ENCODE measurements at places on chromosomes 11 and 22.

DNA sequence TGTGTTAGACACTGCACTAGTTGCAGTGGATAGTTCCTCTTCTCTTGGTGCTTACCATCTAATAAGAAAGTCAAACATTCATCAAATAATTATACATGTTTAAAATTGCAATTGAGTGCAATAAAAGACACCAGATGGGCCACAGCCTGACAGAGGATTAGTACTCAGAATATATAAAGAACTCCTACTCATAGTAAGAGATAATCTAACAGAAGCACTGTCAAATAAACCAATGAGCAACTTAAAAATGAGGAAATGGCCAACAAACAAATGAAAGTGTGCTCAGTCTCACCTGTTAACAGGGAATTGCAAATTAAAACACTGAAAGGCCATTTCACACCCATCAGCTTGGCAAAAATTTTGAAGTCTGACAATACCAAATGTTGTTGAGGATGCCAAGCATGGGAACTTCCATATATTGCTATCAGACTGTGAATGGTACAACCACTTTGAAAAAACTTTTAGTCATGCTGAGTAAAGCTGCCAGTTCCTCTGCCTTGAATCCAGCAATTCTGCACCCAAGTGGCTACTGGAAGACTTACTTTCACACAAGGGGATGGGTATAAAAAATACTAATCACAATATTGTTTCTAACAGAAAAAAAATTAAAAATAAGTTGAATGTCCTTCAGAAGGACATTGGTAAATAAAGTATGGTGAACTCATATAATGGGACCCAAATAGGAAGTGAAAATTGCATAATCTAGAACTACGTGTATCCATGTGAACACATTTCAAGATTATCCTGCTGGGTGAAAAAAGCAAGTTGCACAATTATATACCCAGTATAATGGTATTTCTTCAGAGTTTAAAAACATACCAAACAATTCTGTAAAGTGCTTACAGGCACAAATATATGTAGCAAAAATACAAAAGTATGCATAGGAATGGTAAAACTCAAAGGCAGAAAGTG is 41.4 kb upstream of the CREB3L1 start:
- DNase-seq, result no peak

DNA sequence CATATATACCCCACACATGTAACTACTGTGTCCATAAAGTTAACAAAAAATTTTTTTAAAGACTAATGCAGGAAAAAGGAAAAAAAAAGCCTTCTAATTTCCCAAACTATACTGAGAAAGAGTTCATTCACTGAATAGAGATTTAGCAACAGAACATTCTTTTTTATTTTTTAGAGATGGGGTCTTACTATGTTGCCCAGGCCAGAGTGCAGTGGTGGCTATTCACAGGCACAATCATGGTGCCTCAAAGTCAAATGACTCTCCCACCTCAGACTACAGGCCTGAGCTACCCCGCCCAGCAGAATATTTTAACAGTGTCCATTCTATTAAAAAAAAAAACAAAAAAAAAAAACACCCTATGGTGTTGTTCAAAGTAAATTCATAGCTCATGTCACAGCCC is 25.7 kb downstream of the DGCR2 start:
- no peak for DNase-seq

GRCh38 chr11:61297746-61298145 is 2.6 kb upstream of the VWCE start:
- DNase-seq, result no peak

DNA sequence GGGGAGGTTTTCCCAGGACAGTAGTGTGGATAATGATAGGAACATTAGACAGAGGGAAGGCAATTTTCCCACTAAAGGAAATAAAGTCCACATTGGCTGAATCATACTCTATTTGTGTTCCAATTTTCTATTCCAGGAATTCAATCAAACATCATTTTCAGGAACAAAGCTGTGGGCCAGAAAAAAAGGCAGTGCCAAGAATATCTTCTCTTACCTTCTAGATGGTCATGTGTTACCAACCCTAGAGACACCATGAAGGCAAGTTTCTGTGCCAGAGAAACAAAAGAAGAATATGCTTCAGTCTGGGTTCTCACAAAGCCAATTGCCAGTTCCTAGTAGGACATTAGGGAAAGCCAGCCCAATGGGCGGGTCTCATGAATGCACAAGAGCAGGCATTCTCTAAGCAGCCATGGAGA is 27.5 kb downstream of the LARGE2 start:
- no peak for DNase-seq

DNA sequence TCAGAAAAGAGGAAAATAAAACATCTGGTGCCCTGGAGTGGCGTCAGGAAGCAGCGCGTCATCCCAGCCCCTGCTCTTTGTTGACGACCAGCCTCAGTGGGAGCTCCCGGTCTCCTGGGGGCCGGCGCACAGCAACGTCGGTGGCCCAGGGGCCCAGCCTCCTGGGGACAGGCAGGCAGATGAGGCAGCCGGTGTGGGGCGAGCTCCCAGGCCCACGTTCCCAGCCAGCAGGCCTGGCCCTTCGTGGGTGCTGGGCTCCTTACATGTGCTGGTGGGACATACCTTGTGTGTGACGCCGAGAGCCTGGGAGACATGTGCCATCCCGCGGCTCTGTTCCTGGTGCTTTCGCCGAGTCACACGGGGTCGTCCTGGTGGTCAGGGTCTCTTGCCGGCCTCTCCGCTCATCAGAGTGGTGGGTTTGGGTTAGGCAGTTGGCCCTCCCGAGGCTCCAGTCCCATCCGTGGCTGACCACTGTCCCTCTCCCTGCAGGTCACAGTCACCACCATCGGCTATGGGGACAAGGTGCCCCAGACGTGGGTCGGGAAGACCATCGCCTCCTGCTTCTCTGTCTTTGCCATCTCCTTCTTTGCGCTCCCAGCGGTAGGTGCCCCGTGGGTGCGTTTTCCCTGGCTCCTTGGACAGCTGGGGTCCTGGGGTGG is 116.7 kb downstream of the KCNQ1OT1 start:
- peak; percentile 15 for DNase-seq

Data from D341Med (cell line).